ENCODE measurements at places on chromosomes 11 and 22.

DNA sequence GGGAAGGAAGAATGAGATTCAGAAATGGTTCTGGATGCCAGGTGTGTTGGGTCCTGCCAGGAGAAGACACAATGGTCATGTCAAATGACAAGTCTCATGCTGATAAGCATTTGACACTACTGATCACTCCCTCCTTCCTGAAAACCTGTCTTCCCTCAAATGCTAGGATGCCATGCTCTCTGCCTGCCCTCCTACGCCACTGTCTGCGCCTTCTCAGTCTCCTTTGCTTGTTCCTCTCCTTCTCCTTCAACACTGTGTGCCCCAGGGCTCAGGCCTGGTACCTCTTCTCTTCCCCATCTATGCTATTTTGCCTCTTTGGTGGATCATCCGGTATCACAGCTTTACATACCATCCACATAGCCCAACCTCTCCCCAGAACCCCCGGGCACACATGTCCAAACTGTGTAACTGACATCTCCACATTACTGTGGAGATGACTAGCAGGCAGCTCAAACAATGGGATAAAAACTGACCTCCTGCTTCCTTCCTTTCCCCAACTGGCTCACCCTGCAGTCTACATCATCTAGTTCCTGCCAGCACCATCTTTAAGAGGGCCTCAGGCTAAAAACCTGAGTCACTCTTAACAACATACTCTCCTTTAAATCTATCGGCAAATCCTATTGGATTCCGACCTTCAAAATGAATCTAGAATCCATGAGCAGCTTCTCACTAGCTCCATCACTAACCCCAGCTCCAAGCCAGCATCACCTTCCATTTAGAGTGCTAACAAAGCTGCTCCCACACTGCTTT, 8.2 kb downstream of the AP1B1 start:
- no peak for DNase-seq

- no peak for DNase-seq
Observed at GRCh38 chr11:12397931-12398334, 20.6 kb downstream of the PARVA start.

- peak; percentile 29 for DNase-seq
Observed at GRCh38 chr11:73140213-73141030, 1.7 kb downstream of the FCHSD2 start.

DNA sequence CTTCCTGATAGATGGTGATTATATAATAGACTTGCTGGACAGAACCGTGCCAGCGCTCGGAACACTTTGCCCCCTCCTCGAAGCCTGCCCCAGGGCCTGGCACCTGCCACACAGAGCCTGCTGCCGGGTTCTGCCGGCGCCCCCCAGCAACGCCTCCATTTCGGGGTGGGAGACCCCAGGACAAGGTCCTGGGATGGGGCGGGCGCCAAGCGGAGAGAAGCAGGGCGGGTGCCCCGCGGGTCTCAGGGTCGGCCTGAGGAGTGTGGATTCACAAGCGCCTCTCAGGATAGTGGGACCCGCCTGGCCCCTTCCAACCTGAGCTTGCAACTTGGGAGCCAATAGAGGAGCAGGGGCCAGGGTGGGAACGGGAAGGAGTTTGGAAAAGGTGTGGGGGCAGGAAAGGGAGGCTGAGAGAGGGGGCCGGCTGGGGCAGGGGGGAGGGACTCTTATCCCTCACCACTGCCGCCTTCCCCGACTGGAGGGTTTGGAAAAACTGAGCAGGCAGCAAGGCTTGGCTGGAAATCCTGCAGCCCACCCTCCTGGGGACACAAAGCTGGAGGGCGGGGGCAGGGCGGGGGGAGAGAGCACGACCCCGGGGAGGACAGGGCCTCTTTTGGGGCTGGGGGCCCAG, 3.3 kb upstream of the BCL9L start:
- DNase-seq = no peak

GRCh38 chr11:110665689-110666465, 46.4 kb downstream of the ARHGAP20 start:
- no peak for DNase-seq

GRCh38 chr11:134498326-134499139, 86.5 kb upstream of the B3GAT1 start:
- DNase-seq = no peak

- DNase-seq = peak; percentile 31
Observed at GRCh38 chr11:16925561-16926065, 88.6 kb downstream of the PLEKHA7 start.

GRCh38 chr11:120954381-120954780, 69.5 kb upstream of the TBCEL start:
- no peak for DNase-seq

DNA sequence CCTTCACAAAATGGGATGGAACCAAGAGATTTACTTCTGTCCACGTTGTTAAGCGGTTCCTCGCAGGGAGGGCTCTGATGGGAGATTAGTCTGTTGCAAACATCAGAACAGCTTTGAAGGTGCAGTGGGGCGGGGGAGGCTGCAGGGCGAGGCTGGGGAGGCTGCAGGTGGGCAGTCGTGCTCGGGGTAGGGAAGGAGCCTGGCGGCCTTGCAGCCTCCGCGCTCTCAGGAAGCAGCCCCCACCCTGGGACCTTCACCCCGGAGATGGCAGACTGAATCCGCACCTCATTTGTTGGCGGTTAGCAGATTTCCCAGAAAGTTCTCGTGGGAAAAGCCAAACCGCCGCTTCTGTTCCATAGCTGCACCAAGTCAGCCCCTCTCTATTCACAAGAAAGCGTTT, 237.3 kb downstream of the BRD1 start:
- no peak for DNase-seq

DNA sequence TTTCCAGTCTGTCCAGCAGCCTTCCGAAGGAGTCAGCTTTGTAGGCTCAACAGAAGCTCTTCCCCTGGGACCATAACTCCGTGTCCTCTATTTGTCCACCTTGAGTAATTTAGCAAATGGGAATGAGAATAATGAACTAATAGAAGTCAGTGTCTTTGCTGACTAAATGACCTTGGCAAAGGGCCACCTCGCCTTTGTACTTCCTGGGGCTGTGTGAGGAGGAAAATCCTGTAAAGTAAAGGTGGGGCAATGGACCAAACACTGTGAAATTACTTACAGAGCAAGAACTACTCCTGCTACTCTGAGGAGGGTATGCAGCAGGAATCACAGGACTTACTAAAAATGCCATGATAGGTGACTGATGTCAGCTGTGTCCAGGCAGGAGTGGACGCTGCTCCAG, 36.2 kb upstream of the CSNK2A3 start:
- no peak for DNase-seq

- no peak for DNase-seq
Observed at GRCh38 chr22:24265734-24266133, 4.9 kb upstream of the SPECC1L start.

DNA sequence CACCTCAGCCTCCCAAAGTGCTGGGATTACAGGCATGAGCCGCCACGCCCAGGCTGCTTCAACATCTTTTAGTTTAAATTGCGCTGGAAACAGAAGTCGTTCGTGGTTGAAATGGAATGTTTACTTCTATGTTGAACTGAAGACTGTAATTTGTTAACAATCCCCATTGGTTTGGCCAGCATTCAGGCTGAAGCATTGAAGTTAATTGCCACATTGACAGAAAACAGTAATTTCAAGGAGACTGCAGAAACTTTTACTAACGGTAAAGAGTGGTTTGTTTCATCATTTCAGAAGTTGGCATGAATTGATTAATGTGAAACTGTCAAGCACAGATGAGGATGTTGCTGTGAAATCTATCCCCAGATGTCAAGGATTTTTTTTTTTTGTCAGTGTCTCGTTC, 14.2 kb downstream of the AP5B1 start:
- DNase-seq = no peak

DNA sequence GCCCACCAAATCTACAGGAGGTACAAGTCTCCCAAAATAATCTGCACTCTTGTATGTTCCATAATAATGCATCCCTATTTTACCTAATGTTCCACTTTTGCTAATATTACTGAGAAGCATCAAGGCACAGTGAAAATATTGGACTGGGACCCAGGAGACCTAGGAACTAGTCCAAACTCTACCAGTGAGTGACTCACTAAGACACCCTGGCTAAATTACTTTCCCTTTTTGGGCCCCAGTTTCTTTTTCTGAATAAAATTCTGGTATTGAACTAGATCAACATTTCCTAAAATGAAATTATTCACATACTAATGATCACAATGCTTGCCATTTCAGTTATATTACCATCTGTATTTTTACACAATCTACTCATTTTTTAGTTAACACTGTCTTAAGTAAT, 19.6 kb downstream of the THAP12 start:
- DNase-seq = no peak

DNA sequence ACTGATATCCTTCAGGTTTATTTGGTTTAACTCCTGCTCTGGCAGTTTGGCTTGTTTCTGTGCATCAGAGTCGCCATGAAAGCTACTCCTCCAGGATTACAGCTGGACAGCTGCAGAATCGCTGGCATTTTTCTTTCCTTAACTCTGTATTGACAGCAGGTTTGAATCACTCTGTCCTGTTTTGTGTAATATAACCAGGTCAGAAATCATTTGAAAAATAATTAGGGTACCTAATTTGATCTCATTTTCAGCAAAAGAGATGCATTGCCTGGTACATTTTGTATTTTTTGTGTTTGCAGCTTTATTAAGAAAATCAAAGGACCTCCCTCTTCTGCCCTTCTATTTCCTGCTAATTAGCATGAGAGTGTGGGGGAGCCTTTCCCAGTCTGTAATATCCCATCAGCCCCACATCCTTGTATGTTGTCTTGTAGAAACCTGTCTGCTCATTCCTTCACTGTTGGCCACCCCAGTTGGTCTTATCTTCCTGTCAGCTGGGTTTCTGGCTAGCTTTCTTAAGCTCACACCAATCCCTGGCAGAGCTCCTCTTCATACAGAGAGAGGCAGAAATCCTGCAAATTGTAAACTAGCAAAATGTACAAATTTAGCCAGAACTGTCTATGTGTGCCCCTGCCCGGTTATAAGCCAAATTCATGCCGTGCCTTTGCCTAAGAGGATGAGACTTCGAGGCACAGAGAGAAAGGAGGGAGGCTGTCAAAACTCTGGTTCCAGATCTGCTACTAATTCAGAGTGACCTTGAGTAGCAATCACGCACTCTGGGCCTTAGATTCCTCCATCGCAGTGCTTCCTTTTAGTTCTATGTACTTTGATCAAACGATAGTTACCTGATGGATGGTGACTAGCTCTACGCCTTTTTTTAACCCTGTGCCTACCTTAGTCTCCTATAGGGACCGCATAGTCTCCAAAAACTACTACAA, 200.6 kb downstream of the NAV2 start:
- no peak for DNase-seq

- DNase-seq = no peak
Observed at GRCh38 chr22:31218565-31219262, 6.6 kb downstream of the LIMK2 start.

DNA sequence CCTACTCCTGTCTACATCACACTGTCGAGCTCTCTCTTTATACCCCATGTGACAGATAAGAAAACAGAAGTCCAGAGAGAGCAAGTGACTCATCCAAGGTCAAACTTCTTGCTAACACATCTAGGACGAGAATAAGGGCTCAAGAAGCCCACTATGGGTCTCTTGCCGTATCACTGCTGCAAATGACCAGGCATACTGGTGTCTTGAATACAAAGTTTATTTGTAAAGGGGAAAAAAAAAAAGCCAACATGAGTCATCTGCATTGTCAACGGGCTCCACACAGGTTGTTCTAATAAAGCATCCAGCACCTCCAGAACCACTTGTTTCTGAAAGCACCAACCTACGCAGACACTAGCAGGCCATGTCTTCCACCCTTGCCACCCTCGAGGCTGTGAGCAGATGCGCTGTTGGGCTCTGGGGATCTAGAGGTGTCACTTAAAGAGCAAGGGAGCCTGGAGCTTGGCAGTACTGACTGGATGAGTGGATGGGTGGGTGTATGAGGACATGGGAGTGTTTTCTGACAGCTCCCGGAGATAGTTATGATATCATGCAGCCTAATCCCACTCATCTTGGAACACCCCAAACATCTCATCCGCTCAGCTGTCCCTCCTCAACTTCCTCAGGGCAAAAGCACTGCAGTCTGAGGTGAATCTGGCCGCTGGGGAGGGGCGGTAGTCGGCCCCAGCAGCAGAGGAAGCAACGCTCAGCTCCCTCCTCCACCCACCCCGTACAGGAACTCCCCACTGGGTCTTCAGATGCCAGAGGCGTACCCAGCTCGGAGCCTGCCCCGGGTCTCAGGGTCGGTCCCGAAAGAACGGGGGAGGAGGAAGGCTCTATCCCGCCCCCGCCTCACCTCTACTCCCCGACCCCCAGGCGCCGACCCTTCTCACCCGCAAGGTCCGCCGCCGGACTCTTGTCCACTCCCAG, 1.0 kb downstream of the SMCO4 start:
- no peak for DNase-seq

- no peak for DNase-seq
Observed at GRCh38 chr11:68399916-68400315, 60.6 kb upstream of the PPP6R3 start.

DNA sequence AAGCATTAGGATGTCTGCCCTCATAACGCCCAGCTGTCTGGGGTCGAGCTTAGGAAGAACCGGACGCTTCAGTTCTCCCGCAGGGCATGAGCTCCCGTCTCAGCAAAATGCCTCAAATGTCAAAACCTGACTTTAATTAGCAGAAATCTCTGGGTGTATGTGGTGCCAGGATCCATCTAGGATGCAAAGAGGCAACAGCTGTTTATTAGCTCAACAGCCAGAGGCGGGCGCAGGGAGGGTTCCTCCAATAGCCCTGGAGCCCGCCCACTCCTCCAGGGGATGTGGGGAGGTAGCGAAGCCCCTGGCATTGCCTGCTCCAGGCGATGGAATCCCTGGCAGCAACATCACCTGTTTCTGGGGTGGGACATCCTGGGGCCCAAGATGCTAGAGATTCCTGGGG, 39.4 kb upstream of the RTL6 start:
- no peak for DNase-seq

DNA sequence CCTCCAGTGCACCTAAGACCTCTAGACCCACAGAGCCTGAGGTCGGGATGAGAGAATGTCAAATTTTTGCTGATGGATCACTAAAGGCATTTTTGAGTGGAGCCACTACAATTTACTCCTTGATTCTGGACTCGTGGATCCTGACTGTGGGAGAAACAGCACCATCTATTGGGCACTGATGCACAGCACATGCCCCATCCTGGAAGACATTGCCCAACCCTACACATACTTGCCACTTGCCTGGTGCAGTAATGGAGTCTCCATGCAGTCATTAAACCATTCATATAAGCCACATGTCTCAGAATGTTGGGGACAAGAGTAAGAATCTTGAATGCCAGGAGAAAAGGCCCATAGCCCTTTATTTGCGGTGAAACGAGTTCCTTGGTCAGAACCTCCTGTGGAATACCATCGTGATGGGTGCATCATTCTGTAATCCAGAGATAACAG, 103.9 kb downstream of the GGTLC2 start:
- DNase-seq = peak; percentile 37

- peak; percentile 20 for DNase-seq
Observed at GRCh38 chr11:76823481-76824028, 37.2 kb upstream of the ACER3 start.

- DNase-seq = no peak
Observed at GRCh38 chr11:109970516-109971183, 122.5 kb upstream of the ZC3H12C start.

DNA sequence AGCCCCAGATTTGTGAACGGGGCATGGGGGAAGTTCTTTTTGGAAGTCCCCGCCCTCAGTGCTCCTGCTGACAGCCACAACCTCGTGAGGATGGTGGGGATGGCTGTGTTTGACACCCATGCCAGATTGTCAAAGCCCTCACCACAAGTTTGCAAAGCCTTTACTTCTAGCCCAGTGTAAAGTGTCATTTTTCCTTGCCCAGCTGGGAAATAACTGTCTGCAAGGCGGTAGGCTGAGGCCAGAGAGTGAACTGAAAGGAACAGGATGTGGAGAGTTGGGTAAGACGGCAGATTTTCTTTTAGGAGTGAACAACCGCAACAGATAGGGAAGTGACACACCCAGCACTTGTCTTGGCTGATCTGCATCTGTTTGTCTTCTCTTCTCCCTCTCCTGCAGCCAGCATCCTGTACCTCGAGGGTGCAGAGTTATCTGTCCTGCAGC, 13.6 kb downstream of the IL17RA start:
- DNase-seq = no peak

Data from neural crest cell (in vitro differentiated cells).